ENCODE measurements at places on chromosomes 5 and 9.
A peak's percentile ranks its signal among the peaks of the same experiment; 100 is the strongest.

DNA sequence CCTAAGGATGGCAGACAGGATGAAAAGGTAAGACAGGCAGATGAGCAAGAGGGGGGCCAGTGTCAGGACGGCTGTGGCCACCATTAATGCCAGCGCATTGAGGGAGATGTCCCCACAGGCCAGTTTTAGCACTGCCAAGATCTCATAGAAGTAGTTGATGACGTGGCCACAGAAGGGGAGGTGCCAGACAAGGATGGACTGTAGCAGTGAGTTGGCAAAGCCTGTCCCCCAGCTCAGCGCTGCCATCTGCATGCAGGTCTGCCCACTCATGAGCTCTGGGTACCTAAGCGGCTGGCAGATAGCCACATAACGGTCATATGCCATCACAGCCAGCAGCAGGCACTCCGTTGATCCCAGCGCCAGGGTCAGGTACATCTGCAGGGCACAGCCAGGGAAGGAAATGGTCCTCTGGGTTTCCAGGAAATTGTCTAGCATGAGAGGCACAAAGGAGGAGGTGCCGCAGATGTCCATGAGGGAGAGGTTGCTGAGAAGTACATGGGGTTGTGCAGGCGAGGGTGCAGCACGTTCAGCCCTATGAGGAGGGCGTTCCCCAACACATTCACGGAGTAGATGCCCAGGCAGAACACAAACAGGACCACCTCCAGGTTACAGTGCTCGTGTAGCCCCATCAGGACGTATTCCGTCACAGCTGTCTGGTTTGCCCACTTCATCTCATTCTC, 10.8 kb downstream of the OR13J1 start:
- no peak for DNase-seq

DNA sequence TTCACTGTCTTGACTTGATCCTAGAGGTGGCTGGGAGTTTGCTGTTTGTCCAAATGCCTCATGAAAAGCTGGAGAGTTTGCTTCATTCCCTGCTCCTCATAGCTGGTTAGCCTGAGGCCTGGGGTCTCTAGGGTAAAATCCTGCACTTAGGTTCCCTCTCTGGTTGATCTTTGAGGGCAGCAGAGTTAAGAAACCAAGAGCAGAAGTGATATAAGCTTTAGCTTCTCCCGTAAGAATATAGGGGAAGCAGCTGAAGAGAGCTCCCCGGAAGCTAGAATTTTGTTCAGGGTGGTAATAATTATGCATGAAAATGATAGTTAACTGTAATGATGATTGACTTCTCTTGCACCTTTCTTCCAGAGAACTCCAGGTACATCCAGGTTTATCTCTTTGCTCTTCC, 1.4 kb downstream of the FAM53C start:
- no peak for DNase-seq

DNA sequence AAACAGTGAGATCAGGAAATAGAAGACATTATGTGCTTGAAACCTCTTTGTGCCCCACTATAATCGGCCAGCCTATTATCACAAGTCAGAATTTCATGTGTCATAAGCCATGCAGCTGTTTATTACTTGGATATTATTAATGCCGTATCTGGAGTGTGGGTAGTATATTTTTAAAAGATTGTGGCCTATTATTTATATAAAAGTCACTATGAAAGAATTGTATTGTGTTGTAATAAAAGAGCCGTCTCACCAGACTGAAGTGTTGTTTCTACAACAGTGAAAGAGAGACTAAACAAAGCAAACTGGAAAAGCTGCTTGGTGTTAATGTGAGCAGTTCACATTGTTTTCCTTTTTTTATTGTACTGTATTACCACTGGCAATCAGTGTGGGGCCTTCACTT, 449.1 kb downstream of the PSAT1 start:
- no peak for DNase-seq

- no peak for DNase-seq
These were observed 620.6 kb upstream of the CCNG1 start for GRCh38 chr5:162816816-162817215.

DNA sequence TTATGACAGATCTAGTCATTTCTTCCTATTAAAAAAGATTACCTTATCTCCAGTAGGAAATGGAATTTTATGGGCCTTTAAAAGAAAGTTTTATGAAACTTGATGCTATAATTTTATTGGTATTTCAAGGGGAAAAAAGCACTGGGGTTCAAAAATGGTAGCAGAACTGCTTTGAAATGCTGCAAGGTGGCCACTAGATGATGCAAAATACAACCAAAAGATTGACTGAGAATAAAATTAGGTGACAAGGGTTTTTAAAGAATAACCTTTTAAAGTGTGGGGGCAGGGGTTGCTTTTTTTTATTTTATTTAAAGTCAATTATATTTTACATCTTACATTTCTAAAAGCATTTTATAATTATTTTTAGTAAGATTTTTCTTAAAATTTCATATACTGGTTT, 61.7 kb downstream of the KLF9 start:
- no peak for DNase-seq

DNA sequence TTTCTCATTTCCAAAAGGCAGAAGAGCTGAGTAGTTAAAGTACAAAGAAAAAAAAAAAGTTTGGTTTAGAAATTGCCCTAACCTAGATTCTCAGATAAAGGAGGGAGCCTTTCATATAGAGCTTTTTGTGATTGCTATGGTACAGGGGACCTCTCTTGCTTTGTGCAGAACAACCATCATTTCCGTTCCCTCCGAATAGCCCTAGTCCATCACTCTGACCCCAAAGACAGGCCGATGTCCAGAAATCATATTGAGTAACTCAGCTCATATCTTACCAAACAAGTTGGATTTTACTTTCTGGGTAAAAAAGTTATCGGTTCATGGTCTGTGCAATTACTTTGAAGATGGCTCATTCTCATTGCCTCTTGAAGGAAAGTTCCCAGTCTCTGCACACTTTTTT, 36.7 kb upstream of the COL15A1 start:
- no peak for DNase-seq

GRCh38 chr9:8980496-8981013, 1181.0 kb upstream of the DMAC1 start:
- DNase-seq, result no peak

DNA sequence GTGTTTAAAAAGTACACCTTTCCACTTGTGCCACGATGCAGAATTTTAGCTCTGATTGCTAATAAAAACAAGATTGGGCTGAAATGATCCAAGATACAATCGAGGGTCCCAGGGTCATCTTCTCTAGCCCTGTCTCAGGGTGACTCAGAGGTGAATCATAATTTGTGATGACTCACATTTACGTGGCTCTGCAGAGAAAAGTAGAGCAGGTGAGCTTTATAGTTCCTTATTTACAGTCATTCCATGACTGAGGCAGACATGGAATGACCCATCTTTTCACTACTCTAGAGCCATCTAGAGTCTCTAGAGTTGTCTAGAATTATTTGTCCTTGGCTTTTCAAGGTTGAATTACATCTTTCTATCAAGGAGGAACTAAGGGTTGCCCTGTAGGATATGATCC, 155.2 kb downstream of the GAS1 start:
- DNase-seq, result no peak

DNA sequence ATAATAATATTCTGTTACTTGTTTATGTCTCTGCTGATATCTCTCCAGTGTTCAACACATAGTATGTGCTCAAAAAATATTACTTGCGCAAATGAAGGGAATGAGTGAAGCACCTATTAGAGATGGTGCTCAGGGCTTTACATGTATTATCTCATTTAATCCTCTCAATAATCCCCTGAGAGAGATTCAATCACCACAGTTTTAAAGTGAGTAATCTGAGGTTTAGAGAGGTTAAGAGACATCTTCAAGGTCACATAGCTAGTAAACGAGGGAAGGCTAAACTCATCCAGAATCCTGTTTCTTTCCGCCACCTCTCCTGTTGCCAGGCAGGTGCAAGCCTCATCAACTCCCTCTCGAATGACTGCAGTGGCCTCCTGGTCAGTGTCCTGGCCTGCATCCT, 82.0 kb downstream of the UGCG start:
- no peak for DNase-seq

DNA sequence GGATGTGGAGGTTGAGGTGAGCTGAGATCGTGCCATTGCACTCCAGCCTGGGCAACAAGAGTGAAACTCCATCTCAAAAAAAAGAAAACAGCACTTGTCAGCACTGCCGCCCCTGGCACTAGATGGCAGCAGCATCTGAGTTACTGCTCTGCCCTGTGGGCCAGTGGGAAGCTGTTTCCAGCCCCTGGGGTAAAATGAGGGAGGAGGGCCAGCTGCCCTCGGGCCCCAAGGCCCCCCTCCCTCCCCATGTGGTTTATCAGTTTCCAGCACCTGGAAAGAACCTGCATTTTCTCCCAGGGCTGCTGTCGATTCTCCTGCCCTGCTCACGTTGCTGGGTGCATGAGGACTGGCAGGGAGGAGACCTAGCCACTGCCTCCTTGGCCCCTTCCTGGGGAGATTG, 13.2 kb upstream of the CEL start:
- peak; percentile 9 for DNase-seq

DNA sequence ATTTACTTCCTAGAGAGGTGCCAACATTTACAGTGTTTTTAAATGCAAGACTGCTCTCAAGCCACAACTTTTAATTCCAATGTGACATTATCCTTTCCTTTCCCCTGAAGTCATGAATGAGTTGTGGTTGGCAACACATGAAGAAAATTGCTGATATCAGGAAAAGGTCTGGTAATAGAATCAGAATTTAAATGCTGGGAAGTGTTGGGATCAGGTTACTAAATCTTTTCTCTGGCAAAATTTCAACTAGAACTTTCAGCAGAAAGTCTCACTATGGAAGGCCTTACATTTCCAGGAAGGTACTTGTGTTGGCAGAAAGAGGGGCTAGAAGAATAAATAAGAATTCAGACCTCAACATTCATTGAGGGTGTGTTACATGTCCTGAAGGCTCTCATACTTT, 10.6 kb upstream of the SLC44A1 start:
- no peak for DNase-seq

DNA sequence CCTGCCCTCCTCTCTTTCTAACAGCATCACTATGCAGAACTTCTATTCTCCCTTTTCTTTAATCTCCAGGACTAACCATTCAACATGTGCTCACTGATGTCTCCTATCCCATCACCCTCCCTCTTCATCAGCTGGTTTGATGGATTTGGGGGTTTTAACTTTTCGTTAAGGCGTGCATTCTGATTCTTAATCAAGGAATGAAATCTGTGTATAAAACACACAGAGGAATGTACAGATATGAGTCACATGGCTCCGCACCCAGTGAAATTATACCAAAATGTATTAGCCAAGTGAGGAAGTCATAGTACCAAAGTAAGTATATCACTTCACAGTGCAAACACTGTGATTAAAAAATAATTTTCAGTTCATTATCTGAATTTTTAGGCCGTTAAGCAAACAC, 35.2 kb downstream of the MARCHF11 start:
- no peak for DNase-seq

GRCh38 chr5:91111473-91112238, 271.5 kb downstream of the ARRDC3 start:
- DNase-seq, result no peak

- no peak for DNase-seq
These were observed 53.5 kb downstream of the FBXO38 start for GRCh38 chr5:148437249-148437648.

- DNase-seq, result no peak
These were observed 7.1 kb upstream of the PCA3 start for GRCh38 chr9:76756941-76757673.

DNA sequence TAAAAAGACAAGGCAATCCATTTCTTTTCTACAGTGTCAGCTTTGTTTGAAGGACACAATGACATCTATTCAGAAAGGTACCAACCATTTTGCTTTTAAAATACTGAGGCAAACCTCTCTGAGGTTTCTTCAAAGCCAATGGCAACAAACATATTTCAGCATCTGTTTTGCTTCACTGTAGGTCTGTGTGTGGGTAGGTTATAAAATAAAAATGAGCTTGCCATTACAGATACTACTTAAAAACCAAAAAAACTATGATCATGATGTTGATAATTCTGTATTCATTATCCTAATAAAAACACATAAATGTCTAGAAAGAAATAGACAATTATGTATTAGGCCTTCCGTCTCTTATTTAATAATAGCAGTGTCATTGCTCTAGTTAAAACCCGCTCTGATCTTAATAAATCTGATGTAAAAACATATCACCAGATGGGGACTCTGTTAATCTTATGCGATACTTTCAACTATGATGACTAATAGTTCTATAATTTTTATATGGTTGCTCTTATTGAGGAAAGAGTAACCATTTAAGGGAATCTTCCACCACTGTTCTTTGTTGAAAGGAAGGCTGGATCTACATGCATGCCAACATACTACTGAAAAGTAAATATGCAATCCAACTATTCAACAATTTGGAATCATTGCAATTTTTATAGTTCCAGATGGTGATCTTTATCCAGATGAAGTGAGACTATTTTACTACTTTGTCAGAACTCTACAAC, 647.2 kb downstream of the PDE4D start:
- DNase-seq, result no peak

DNA sequence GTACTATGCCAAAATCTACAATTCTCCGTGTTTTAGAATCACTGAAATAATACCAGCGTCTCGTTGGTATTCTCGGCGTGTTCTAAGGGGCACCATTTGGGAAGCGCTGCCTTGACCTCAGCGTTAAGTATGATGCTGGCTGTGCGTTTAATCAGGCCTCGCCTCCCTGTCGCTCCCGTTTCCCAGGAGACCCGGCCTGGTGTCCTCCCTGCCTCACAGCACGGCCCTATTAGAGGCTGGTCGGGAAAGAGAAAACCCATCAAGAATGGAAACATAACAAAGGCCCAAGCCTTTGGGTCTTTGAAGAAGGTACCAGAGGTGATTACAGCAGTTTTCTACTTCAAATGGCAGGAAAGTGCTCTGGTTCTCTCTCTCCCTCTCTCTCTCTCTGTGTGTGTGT, 30.0 kb downstream of the GFPT2 start:
- no peak for DNase-seq

DNA sequence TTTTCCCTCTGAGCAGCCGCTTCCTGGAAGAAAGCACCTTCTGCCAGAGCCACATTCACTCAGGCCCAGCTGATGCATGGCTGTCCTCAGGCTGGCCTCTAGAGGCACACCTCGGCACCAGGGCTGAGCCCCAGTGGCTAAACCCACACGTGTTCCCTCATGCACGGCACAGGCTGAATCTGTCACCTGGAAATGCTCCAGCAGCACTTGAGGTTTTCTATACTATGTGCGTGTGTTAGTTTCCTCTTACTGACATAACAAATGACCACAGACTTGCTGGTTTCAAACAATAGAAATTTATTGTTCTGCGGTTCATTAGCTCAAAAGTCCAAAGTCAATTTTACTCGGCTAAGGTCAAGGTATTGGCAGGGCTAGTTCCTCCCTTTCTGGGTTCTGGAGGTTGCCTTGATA, 141.4 kb downstream of the LRRC70 start:
- DNase-seq, result no peak

- DNase-seq, result no peak
These were observed 20.7 kb upstream of the ANKRD34B start for GRCh38 chr5:80590766-80591165.

GRCh38 chr9:17613758-17614157, 34.9 kb downstream of the SH3GL2 start:
- no peak for DNase-seq

GRCh38 chr9:107816561-107817021, 327.0 kb upstream of the KLF4 start:
- no peak for DNase-seq

DNA sequence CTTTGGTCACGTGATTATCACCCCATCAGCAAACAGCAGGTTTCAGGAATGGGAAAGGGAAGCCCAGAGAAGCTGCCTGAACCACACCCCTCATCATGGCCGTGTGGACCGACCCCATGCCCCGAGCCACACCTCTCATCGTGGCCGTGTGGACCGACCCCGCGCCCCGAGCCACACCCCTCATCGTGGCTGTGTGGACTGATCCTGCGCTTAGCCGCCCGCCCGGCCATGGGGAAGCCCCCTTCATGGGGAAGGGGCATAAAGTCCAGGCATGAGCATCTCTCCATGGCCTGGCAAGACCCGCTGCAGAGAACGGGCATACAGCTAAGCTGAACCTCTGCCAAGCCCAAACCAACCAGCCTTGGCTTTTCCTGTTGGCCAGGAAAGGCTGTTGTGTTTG, 6.4 kb downstream of the SNAPC4 start:
- no peak for DNase-seq
